ENCODE measurements at places on chromosomes 7 and 10.

GRCh38 chr7:19610194-19610943, 98.5 kb downstream of the POLR1F start:
- DNase-seq = no peak

GRCh38 chr10:129621693-129622092, 154.7 kb downstream of the MGMT start:
- DNase-seq = no peak

DNA sequence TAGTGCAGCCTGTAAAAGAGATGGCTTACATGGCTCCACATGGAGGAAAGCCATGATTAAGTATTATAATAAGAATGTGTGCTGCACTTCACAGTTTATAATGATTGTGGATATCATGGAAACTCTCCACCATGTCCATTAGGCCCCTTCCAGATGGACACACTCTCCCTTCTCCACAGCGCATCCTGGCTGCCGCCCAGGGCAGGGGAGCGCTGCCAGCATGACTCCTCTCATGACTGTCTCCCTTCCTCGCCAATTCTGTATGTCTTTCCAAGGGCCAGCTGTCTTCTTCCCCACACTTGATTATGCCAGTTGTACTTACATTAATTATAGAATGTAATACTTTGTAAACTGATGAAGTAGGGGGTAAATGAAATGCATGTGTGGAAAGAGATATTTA, 259.3 kb upstream of the TMEM72 start:
- DNase-seq = no peak

GRCh38 chr10:125190414-125190813, 30.1 kb upstream of the CTBP2 start:
- DNase-seq = no peak

DNA sequence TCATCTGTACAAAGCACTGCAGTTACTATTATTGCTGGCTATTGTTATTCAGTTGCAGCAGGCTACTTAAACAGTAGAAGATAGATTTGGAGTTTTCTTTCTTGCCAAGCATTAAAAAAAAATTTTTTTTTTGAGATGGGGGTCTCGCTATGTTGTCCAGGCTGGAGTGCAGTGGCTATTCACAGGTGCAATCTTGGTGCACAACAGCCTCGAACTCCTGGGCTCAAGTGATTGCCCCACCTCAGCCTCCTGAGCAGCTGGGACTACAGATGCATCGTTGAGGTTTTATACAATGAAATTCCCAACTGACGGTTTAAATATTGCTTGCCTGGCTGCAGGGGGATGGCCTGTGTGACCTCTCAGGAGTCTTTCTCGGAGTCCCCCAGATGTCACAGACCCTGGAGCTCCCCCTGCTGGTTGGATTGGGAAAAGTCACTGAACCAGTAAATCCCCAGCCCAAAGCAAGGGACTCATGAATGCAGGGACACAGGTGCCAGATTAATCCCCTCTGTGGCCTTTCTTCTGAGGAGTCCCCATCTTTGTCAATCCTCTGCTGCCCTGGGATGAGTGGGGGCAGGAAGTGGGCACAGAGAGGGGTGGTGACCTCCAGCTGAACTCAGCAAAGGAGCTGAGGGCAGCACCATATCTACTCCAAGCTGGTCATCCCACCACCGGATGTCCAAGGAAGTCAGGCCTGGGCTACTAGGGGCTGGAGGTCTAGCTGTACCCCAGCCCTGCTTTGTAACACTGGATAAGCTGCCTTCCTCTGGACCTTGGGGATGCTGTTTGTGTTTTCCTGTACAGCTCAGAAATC, 149.6 kb downstream of the C10orf105 start:
- DNase-seq = peak; percentile 80

DNA sequence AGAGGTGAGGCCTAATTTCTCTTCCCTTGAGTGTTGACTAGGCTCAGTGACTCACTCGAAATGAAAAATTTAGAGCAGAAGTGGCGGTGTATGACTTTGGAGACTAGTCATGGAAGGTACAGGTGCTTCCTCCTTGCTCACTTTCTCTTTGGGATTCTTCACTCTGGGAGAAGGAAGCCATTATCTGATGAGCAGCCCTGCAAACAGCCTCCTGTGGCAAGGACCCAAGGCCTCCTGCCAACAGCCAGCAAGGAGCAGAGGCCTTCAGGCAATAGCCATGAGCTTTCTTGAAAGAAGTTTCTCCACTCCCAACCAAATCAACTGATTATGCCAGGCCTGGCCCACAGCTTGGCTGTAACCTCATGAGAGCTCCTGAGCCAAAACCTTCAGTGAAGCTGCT, 369.6 kb upstream of the VWC2 start:
- DNase-seq = no peak

GRCh38 chr10:30744106-30744505, 114.6 kb upstream of the LYZL2 start:
- DNase-seq = no peak

Data from memory B cell (primary cell).